Stimulated activated CD4-positive, alpha-beta T cell treated with anti-CD3 and anti-CD28 coated beads, Interleukin-4, amount 100 ng/mL, for 4 hours (primary cell): ENCODE measurements at places on chromosomes 2 and 18.

DNA sequence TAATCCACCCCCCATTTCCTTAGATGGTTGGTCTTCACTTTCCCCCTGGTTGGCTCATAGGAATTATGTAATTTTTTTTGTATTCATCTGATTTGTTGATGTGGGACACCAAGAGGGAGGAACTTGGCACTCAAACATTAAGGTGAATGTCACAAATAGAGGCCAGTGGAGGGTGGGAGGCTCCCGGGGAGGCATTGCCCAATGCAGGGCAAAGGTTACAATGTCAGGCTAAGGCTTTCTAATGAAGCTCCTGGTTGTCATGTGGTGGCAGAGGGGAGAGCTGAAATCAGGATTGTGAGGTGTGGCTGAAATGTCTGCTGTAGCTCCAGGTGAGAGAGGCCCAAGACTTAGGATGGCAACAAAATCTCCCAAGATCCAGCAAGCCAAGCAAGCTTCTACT lies 42.7 kb downstream of the MPHOSPH10 start:
- DNase-seq: no peak

GRCh38 chr18:45528712-45529336 lies 86.5 kb upstream of the SLC14A2 start:
- no peak for DNase-seq

GRCh38 chr2:72940786-72941185 lies 23.5 kb downstream of the EMX1 start:
- no peak for DNase-seq

- DNase-seq: no peak
These were observed 67.5 kb upstream of the DTNB start for GRCh38 chr2:25740810-25741381.

GRCh38 chr2:234095301-234095700 lies 44.8 kb downstream of the SPP2 start:
- DNase-seq: no peak

DNA sequence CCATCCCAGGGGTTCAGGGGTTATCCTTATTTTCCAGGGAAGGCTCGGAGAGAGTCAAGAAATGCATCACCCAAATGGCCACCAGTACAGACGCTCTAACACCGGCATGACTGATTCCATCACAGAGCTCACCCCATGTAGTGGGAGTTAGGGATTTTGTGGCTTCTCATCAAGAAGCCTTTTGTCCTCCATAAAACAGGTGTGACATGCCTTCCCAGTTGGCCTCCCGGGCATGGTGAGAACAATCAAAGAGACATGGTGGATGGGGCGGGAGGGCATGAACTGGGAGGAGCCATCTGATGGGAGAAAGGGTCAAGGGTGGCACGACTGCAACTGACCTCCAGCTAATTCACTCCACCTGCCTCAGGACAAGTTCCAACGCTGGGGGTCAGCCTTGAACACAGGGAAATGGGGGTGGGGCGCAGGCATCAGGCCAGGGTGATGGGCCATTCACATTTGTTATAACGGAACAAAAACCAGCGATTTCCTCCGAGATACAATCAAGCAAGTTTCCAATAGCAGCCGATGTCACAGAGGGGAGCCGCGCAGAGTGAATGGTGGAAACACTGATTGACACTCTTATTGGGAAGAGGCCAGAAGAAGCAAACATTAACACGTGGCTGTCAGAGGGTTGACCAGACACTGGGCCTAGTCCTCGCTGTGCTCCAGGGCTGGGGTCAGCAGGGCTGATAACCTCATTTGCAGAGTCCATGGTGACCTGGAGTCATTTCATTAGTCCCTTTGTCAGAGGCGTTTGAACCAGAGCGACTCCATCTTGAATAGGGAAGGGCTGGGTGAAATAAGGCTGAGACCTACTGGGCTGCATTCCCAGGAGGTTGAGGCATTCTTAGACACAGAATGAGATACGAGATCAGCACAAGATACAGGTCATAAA lies 80.5 kb upstream of the HPCAL1 start:
- DNase-seq: no peak

DNA sequence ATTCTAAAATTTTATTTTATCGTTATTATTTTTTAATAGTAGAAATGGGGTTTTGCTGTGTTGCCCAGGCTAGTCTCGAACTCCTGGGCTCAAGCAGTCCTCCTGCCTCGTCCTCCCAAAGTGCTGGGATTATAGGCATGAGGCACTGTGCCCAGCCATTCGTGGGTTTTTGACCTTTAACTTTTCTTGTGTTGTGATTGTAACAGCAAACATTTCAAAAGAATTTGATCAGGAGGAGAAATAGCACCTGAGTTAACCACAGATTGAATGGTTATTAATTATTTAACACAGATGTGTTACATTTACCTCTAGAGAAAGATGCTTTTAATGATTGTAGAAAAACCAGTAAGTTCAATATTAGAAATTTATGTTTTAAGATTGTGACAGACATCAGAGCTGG lies 132.0 kb downstream of the HAUS1 start:
- no peak for DNase-seq

DNA sequence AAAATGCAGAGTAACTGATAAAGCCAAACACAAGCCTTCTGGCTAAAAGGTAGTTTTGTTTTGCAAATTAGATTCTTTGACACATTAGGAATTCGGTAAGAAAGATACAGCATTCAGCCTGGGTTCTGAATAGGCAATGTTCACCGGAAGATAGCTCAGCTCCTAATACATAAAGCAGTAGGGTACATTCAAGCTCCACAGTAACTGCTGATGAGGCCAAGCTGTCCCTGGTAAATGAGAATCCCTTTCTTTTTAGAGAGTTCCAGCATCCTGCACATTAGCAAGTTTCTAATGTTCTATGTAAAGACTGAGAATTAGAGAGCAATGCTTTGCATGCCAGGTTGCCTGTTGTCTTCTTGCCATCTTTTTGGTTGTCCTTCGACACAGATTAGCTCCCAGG lies 316.3 kb upstream of the SLC14A2 start:
- no peak for DNase-seq

GRCh38 chr18:32548688-32549087 lies 78.0 kb upstream of the GAREM1 start:
- DNase-seq: no peak

- DNase-seq: no peak
These were observed 20.5 kb upstream of the RNF149 start for GRCh38 chr2:101329026-101329425.

DNA sequence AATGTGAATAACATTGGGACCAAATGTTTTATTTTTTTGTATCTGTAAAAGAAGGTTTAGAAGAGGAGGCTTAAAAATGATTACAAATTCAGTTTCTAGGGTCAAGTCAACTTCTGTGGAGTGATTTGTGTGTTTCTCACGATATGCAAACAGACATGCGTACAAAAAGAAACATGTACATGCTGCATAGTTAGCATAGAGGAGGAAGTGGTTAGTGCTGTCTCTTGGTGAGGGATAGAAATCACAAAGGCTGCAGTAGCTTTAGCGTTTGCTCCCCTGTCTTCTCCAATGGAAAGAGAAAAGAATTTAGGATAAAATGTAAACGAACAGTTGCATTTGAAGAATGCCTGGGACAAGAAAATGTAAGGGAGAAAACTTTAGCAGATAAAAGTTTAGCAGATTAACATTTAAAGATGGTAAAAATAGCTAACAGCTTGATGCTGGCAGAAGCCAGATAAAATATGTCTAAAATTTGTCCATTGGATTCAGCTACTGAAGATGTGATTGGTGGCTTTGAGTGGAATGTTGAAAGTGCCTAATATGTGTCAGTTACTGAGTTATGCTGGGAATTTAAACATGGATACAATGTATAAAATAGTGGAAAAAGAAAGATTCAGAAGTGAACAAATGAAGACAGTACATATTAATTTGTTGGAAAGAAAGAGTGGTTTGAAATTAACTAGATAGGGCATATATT lies 44.9 kb downstream of the MALT1 start:
- DNase-seq: no peak

GRCh38 chr2:197137231-197137630 lies 173.3 kb downstream of the ANKRD44 start:
- no peak for DNase-seq

GRCh38 chr2:140994856-140995255 lies 1136.0 kb downstream of the LRP1B start:
- no peak for DNase-seq

GRCh38 chr2:129231924-129232323 lies 747.5 kb upstream of the RAB6C start:
- DNase-seq: no peak

DNA sequence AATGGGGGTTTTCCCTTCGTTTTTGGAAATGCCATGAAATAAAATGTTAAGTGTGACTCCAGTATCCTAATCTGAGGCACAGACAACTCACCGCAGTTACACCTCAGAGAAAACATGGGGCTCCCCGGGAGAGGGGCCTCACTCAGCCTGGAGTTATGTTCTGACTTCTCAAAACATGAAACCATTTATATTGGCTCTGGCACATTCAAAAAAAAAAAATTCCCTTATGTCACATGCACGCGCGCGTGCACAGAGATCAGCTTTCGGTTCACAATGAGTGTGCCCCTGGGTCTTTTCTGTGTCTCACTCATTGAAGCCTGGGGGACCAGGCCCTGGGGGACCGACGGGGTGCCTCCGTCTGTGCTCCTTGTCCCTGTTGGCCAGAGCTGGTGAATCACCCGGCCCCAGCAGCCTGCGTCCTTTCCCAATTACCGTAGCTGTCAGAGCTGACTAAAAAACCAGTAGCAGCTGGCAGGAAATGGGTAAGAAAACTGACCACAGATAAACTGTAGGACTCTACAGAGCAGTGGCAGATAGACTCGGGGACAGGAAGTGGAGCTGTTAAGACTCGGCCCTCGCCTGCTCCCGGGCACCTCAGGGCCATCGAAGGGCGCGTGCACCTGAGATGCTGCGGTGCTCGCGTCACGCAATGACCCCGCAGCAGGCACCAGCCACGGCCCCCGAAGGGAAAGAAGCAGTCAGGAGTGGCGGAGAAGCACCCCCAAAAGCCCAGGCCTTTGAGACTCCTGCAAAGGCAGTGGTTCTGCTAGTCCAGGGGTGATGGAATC lies 138.3 kb upstream of the ID2 start:
- DNase-seq: peak; percentile 36

DNA sequence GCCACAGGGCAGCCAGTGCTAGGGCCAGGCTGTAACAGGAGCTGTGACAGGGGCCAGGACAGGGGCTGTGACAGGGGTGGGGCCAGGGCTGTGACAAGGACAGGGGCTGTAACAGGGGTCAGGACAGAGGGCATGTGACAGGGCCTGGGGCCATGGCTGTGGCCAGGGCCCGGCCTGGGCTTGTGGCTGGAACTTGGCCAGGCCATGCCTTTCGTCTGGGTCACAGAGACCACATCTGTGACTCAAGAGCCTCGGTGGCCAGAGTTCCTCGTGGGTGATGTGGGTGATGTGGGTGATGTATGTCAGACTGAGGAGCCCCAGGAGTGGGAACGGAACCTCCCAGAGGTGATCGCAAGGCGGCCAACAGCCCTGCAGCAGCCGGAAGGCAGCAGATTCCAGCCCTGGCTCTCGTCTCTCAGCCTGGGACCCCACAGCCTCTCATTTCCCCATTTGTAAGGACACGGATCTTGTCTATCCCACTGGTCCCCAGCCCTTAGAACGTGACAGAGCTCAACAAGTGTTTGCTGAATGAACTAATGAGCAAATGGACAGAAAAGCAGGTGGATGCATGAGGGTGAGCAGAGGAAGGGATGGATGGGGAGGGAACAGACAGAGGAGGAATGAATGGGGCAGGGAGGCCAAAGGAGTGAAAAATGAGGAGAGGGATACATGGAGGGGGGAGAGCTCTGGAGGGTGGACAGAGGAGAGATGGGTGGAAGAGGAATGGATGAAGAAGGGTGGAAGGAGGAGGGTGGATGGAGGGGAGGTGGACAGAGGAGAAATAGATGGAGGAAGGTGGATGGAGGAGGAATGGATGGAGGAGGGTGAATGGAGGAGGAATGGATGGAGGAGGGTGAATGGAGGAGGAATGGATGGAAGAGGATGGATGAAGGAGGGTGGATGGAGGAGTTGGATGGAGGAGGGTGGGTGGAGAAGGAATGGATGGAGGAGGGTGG lies 17.3 kb downstream of the ESPNL start:
- DNase-seq: no peak
